CD4-positive, alpha-beta T cell treated with Interleukin-1 beta for 1 hour (primary cell): ENCODE measurements at places on chromosomes 5 and 9.

- no peak for DNase-seq
These were observed 43.1 kb upstream of the SLC2A8 start for GRCh38 chr9:127353882-127354281.

DNA sequence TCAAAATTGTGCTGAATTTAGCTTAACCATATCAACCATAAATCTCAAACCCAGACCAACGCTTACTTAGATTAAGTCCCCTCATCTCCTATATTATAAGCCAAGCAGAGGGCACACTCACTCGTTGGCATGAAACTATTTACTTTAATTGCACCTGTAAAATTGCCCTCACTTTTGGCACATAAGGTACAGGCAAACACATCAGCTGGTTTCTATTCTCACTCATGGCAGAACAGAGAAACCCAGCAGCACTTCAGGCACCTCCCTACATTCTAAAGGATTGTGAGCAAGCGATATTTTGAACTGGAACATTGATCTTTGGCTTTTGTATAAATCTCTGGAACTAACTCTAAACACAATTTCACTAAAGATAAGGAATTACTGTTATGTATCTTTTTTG, 845.6 kb upstream of the CDH6 start:
- no peak for DNase-seq

GRCh38 chr9:104927216-104927911, 591 bp downstream of the ABCA1 start:
- DNase-seq = peak; percentile 9

DNA sequence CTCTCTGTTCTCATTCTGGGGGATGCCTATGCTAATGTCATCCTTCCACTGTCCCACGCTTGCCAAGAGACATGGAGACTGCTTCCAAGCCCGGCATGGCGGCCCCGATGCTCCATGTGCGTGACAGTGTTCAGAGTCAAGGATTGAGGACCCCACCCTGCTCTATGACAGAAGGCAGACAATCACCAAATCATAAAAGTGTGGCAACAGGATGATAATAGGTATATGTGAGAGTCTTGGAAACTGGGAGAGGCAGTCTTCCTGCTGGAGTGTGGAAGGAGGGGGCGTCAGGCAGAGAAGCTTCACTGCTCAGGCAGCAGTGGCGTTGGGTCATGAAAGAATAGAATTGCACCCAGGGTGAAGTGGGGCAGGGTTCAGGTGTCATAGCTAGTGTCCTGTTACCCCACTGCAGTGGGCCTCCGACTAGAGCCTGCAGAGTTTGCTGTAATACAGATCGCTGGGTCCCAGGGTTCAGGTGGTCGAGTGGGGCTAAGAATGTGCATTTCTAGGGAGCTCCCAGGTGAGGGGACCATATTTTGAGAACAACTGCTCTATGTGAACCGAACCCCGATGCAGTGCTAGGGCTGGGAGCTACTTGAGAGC, 12.5 kb upstream of the GADD45G start:
- DNase-seq = no peak

DNA sequence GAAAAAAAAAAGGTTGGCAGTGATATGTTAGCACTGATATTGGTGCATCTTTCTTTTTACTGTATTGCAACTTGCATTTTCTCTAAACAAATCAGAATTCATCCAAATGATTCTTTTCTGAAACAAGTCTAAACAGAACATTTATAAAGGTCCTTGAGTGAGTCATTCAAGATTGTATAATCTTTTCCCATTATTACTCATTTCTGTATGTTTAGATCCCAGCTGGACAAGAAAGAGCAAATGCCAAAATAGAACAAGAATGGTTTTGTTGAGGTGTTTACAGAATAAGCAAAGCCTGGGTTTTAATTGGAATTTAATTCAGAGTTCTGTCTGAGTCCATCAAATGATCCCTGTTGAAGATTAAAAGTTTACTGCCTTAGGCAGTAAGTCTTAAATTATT, 112.3 kb downstream of the VCAN start:
- no peak for DNase-seq

GRCh38 chr9:121607434-121608167, 43.8 kb upstream of the DAB2IP start:
- DNase-seq = no peak
